Stimulated activated CD4-positive, alpha-beta T cell treated with anti-CD3 and anti-CD28 coated beads, Interleukin-4, amount 100 ng/mL, for 48 hours (primary cell): ENCODE measurements at places on chromosomes 4 and X.

DNA sequence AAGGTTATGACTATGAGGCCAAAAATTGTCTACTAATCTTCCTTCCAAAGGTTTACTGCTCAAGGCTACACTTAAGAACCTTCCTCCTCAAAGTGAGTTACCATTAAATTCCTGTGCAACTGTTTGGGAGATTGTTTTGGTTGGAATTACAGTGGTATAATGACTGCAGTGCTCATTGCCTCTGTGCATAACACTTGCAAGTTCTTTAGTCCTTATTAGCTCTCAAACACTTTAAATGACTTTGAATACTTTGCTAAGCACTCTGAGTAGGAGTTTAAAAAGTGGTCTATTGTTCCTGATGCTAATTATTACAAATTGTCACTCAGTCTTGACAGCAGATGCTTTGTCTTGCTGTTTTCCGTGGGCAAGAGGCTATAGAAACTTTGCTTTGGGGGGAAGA, 422.8 kb upstream of the PABPC4L start:
- no peak for DNase-seq

DNA sequence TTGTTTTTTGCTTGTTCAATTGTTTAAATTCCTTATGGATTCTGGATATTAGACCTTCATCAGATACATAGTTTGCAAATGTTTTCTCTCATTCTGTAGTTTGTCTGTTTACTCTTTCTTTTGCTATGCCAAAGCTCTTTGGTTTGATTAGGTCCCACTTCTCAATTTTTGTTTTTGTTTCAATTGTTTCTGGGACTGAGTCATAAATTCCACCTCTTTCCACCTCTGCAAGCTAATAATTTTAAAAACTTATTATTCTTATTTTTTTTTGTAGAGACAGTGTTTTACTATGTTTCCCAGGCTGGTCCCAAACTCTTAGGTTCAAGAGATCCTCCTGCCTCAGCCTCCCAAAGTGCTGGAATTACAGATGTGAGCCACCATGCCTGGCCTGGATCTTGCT, 226.8 kb upstream of the GPRIN3 start:
- DNase-seq = no peak

DNA sequence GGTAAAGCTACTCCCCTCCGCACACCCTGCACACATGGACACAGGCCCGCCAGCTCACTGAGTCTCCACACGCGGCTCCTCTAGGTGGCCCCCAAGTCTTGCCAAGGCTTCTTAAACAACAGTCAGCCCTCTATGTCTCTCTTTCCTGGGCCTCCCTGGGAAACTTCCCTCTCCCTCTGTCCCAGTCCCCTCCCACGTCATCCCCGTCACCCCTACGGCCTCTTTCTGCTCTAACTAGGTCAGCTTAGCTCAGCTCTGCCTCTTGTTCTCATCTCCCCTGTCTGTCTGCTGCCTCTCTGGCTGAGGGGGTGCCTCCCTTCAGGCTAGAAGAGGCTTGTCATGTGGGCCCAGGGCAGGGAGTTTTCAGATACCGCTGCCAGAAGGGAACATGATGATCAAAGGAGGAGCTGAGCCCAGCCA, 38.8 kb downstream of the SEPTIN6 start:
- no peak for DNase-seq

- no peak for DNase-seq
Observed at GRCh38 chr4:99915449-99915848, 21.2 kb upstream of the LAMTOR3 start.

- no peak for DNase-seq
Observed at GRCh38 chr4:128688846-128689437, 120.6 kb upstream of the JADE1 start.

DNA sequence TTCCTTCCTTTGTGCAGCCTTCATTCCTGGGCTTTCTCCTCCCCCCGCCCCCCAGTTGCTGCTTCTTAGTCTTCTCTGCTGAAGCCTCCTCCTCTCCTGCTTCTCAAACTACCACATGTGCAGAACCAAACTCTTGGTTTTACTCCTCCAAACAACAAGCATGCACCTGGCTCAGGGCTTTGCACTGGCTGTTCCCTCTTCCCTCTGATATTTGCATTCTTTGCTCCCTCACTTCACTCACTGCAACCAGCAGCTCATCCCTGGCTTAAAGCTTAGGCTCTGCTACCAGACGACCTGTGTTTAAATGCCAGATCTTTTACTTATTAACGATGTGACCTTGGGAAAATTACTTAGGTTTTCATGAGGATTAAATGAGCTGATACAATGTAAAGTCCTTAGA, 51.4 kb downstream of the MED28 start:
- DNase-seq = no peak
